ENCODE measurements at places on chromosomes 5 and 9.

GRCh38 chr9:107466826-107467225 lies 22.7 kb downstream of the KLF4 start:
- DNase-seq: no peak

GRCh38 chr9:132838291-132838690 lies 39.8 kb downstream of the AK8 start:
- DNase-seq: no peak

GRCh38 chr9:128118971-128119665 lies 8.4 kb downstream of the PTGES2 start:
- DNase-seq: no peak

GRCh38 chr9:79610791-79611614 lies 39.2 kb downstream of the TLE4 start:
- DNase-seq: no peak

- DNase-seq: peak; percentile 92
These were observed 75.0 kb downstream of the STK10 start for GRCh38 chr5:172113036-172113435.
